C1 segment of cervical spinal cord (tissue), 14 donors: ENCODE measurements at places on chromosomes 6 and 20.
A peak's percentile ranks its signal among the peaks of the same experiment; 100 is the strongest.

GRCh38 chr20:2451939-2452732 is 18.5 kb downstream of the SNRPB start:
- peak; percentile 42 for DNase-seq

- DNase-seq = no peak
Measured at GRCh38 chr6:32182555-32182981, 1.5 kb downstream of the AGER start.

GRCh38 chr20:33443006-33443511 is 504 bp downstream of the SNTA1 start:
- DNase-seq = no peak

- no peak for DNase-seq
Measured at GRCh38 chr6:31621991-31622390, 1.5 kb downstream of the PRRC2A start.

GRCh38 chr6:20433321-20433720 is 31.6 kb downstream of the E2F3 start:
- DNase-seq = no peak

DNA sequence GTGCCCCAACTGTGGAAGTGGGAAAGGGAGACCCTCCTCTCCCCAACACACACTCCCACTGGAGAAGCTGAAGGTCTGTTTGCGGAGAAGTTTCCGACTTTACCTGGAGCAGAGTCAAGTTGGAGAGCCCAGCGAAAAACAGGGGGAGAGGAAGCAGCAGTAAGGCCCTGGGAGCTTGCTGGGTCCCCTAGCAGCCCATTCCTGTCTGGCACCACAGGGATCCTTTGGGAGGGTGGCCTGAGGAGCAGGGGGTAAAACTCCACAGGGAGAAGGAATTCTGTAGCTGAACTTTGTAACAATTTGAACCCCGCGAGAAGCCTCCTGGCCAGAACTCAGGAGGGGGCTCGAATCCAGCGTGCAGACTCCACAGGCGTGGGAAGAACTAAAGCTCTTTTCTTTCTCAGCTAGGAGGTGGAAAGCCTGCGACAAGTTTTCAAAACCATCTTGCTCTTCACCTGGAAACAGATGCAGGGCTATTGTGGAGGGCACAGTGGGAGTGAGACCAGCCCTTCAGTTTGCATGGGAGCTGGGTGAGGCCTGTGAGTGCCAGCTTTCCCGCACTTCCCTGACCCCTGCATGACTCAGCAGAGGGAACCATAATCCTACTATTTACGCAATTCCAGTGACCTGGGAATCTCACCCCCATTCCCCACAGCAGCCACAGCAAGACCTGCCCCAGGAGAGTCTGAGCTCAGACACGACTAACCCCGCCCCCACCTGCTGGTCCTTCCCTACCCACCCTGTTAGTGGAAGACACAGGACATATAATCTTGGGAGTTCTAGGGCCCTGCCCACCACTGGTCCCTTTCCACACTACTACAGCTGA is 25.8 kb downstream of the SERPINB9 start:
- DNase-seq = no peak

DNA sequence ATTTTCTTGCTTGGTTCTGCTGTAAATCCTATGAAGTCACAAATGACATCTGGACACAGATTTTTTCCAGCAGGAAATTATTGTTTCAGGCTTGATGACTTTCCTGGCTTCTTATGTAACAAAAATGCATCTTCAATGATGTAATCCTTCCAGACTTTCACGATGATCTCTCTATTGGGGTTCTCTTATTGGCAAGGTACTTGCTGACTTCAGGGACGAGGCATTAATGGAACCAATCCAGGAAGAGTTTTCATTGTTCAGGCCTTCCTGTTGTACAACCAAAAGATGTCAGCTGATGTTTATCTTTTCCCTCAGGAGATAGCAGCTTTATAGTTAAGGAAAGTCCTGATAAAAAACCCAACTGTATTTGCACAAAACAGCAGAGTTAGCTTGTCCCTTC is 118.5 kb upstream of the MMS22L start:
- no peak for DNase-seq

DNA sequence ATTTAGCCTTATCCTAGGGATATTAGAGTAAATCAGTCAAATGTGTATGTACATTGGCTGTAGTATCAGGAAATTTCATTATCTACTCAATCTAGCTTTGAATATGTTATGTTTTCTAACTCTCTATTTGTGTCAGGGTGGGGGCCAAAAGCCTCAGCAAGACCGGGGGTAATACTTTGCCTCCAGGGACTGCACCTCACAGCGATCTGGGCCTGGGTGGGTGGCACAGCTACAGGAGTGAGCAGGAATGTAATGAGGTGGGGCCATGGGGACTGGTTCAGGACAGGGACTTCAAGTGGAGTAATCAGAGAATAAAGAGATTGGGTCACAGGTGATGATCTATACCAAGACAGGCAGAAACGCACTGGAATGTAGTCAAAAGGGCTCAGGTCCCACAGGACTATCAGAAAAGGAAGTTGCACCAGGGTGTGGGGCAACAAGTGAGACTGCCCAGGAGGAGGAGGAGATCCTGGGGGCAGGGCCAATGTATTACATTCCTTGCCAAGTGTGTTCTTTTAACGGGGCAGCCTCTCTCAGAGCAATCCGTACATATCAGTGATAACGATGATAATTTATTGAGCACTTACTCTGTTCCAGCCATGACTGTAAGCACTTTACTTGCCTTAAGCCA is 54.0 kb downstream of the PIGU start:
- DNase-seq = no peak

- DNase-seq = no peak
Measured at GRCh38 chr6:72382602-72383529, 239.0 kb upstream of the KCNQ5 start.

- no peak for DNase-seq
Measured at GRCh38 chr6:168908166-168908565, 345.5 kb downstream of the THBS2 start.

DNA sequence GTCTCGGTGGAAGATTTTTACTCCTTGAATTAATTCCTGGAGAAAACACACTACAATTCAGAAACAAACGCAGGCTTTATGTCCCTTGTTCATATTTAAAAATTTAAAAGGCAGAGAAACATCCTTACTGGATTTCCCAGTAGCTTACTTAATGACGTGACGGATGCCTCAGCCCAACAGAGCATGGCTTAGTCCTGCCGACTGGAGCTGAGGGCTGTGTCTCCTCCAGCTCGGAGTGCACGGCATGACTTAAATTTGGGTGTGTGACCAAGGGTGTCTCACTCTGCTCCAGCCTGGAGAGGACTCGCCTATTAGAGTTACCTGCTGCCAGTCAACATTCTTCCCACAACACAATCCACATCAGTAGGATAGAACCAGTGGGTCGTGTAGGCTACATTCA is 107.1 kb downstream of the PSMB1 start:
- DNase-seq = no peak

DNA sequence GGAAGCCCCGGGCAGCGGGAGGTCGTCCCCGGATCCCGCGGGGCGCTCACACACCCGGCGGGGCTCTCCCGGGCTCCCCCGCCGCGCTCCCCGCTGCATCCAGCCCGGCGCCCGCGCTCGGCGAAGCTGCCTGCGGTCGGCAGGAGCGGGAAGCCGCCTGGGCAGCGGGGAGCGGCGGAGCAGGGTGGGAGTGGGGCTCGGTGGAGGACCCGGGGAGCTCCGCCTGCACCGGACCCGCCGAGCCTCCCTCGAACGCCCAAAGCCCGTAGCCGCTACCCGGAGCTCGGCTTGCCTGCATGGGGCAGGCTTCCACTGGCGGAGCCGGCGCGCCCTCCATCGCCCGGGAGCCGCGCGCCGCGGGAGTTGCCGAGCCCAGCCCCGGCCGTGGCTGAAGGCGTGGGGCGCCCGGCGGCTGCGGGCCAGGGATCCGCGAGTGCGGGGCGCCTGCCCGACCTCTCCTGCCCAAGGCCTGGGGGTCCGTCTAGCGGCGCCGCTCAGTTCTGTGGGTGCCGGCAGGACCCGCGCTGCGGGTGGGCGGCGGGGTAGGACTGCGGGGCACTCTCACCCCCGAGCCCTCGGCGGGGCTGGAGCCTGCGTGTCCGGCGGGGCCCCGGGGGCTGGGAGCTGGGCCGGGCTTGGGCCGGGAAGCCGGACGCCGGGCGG is 671 bp downstream of the CDH4 start:
- no peak for DNase-seq

GRCh38 chr6:25889877-25890853 is 16.1 kb upstream of the SLC17A3 start:
- DNase-seq = no peak

DNA sequence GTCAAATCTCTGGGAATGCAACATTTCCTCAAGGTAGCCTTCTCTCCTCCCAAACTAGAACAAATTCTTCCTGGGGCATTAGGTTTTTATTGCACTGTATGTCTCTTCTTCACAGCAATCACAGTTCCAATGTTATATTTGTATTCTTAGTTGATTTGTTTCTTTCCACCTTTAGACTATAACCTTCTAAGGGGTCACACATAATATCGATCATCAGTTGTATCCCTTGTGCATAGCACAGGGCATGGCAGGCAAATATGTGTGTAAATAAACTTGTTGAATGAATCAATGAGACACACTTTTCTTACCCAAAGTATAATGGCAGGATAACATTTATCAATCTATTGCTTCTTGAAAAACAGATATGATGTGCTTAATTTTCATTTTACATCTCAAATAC is 81.0 kb downstream of the ATG5 start:
- no peak for DNase-seq

DNA sequence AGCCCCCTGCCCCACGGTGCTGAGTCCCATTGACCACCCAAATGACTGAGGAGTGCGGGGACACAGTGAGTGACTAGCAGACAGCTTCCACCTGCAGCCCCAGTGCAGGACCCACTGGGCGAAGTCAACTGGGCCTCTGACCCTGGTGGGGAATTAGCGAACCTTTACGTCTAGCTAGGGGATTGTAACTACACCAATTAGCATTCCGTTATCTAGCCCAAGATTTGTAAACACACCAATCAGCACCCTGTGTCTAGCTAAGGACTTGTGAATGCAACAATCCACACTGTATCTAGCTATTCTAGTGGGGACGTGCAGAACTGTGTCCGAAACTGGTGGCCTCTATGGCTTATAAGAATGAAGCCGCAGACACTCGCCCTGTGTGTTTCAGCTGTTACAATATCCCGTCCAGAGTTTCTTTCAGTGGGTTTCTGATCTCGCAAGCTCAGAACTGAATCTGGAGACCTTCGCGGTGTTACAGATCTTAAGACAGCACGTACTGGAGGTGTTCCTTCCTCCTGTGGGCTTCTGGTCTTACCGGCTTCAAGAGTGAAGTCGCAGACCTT is 21.1 kb upstream of the GMPR start:
- no peak for DNase-seq

- no peak for DNase-seq
Measured at GRCh38 chr6:146305092-146305491, 238.5 kb upstream of the RAB32 start.

DNA sequence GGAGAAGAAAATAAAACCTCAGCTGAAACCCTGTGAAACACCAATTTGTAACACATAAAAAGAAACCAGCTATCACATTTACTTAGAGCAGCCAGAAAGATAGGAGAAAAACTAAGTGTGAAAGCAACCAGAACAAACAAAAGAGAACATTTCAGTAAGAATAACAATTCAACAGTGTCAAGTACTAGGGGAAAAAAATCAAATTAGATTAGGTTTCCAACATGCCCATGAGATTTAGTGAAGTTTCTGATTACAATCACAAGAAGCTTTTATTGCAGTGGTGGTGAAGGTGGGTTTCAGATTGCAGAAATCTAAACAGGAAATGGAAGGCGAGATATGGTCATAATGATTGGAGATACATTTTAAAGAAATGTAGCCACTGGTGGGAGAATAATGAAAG is 22.1 kb upstream of the TRDN start:
- DNase-seq = no peak
